Central memory CD4-positive, alpha-beta T cell (primary cell): ENCODE measurements at places on chromosomes 5 and 9.

DNA sequence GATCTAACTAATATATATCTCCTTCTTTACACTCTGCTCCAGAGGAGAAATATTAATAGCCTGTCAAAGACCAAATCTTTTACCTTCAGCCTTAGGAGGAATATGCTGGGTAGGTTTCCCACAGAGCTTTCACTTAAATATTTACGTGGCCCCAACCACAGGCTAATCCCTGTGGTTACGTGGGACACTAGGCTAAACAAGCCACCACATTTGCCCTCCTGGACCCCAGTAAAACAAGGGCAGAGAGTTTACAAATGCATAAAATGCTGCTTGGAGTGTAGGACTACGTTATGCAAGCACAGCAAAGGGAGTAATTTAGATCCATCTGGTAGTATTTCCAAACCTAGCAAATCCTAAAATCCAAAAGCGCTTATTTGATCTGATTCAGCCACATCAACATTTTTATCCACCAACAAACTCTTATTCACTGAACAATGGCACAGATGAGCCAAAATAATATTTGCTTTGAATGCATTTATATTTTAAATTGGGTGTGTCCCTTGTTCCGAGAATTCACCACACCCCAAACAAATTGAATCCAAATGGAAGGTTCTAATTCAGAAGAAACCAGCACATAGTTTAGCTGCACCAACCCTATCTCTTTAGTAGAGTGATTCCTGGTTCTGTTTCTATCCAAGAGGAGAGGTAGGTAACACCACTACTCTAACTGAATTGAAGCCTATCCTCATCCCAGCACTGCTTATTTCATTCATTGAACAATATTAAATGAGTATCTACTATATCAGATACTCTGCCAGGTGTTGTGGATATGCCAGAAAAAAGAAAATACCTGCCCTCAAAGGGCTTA lies 179.0 kb downstream of the TSSK1B start:
- no peak for DNase-seq

GRCh38 chr5:149387982-149388381 lies 8.9 kb upstream of the IL17B start:
- DNase-seq: no peak

GRCh38 chr9:83560169-83560826 lies 22.1 kb upstream of the FRMD3 start:
- DNase-seq: no peak

- DNase-seq: no peak
Measured at GRCh38 chr9:107637421-107638420, 148.2 kb upstream of the KLF4 start.

DNA sequence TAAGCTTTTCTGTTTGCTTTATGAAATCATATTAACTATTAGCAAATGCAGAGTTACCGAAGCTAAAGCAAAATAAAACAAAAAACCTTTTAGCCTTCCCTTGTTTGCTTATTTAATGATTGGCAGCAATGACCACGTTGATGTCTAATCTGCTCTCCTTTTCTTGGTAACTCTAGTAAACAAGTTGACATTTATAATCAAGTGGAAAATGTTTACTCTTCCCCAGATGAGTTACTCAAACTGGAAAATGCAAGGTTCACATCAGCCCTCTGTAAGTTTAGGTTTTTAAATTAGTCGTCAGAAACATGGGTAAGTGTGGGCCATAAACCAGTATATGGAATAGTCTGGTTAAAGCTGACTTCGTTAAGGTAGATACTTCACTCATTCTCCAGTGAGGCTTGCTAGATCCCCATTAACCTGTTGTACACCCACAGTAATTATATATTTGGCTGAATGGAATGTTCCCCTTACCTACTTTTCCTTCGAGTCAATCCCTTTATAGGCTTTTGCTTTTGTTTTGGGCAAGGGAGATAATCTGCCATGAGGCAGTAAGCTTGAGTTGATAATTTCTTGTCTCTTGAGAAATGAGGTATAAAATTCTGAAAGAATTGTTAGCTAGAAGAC lies 100.9 kb downstream of the GDNF start:
- DNase-seq: no peak
